ENCODE measurements at places on chromosomes 3 and 15. TPM values are rescaled to one million over a fixed set of nuclear protein-coding genes. Genes with fewer than 3 reads are reported as not detected.

GRCh38 chr15:81516012-81516411 lies 142.0 kb upstream of the TMC3 start:
- peaks cover 19% of the 10 kb centered on the region for H3K4me1 ChIP-seq
- no peak for DNase-seq
- no peaks in the 10 kb centered on the region for H3K27me3 ChIP-seq
- H3K36me3 ChIP-seq, result no peaks in the 10 kb centered on the region
- H3K27ac ChIP-seq, result no peak overlapping the region
- peak overlapping the region; percentile 3 for H3K4me3 ChIP-seq

- no peak overlapping the region for H3K27ac ChIP-seq
- H3K4me1 ChIP-seq, result no peaks in the 10 kb centered on the region
- H3K36me3 ChIP-seq, result no peaks in the 10 kb centered on the region
- DNase-seq, result no peak
- no peak overlapping the region for H3K4me3 ChIP-seq
Measured at GRCh38 chr3:76733073-76733759, 306.7 kb upstream of the ROBO2 start.

DNA sequence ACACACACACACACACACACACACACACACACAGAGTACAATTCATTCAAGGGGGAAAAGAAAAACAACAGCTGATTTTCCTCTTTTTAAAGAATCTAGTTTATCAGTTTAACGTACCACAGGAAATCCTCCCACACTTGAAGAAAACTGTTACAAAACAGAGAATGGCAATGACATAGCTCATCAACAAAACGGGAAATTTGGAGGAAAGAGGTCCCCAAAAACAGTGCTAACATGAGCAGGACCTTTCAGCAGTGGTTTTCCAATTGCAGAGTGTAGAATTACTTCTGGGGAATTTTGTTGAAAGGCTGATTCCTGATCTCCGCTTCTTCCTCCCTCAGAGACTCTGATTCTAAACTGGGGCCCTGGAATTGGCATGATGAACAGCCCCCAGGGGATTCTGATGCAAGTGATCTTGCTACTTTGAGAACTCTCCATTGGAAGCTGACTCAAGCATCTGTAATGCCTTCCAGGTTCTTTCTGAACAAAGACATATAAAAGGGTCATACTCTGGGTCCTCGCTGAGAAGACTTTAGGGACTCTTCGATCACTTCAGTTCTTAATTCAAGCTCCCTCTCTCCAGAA lies 442.6 kb upstream of the PROK2 start:
- H3K4me3 ChIP-seq, result no peak overlapping the region
- no peaks in the 10 kb centered on the region for H3K36me3 ChIP-seq
- H3K27me3 ChIP-seq, result no peaks in the 10 kb centered on the region

GRCh38 chr3:183254487-183255347 lies 1.7 kb downstream of the B3GNT5 start:
- peak overlapping the region; percentile 40 for H3K4me3 ChIP-seq
- peak; percentile 32 for DNase-seq
- H3K27me3 ChIP-seq, result no peaks in the 10 kb centered on the region
- peaks cover 13% of the 10 kb centered on the region for H3K4me1 ChIP-seq

DNA sequence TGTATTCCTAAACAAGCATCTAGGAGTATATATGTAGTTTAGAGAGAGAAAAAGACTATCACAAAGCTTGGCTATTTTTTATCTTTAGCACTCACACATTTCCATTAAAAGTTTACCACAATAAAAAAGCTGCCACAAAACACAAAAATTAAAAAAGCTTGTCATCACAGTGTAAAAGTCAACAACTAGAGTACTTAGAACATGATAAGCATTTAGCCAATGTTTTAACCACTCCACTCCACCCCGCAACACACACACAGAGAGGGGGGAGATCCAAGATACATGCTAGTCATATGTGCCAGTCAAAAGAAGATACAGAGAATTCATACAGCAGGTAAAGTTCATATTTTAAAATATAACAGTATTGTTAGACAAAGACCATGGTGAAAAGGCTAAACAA lies 79.7 kb downstream of the STAG1 start:
- no peaks in the 10 kb centered on the region for H3K27me3 ChIP-seq
- no peak overlapping the region for H3K4me3 ChIP-seq
- H3K36me3 ChIP-seq, result no peaks in the 10 kb centered on the region
- no peaks in the 10 kb centered on the region for H3K4me1 ChIP-seq
- DNase-seq, result no peak

MST1 gene
- total RNA-seq, result 6.1 TPM

GRCh38 chr15:28977377-28978010 lies 91.7 kb downstream of the APBA2 start:
- peaks cover 10% of the 10 kb centered on the region for H3K4me1 ChIP-seq
- H3K27me3 ChIP-seq, result peaks cover under 1% of the 10 kb centered on the region
- DNase-seq, result peak; percentile 79
- H3K36me3 ChIP-seq, result no peaks in the 10 kb centered on the region
- peak overlapping the region; percentile 52 for H3K27ac ChIP-seq
- no peak overlapping the region for H3K4me3 ChIP-seq

DNA sequence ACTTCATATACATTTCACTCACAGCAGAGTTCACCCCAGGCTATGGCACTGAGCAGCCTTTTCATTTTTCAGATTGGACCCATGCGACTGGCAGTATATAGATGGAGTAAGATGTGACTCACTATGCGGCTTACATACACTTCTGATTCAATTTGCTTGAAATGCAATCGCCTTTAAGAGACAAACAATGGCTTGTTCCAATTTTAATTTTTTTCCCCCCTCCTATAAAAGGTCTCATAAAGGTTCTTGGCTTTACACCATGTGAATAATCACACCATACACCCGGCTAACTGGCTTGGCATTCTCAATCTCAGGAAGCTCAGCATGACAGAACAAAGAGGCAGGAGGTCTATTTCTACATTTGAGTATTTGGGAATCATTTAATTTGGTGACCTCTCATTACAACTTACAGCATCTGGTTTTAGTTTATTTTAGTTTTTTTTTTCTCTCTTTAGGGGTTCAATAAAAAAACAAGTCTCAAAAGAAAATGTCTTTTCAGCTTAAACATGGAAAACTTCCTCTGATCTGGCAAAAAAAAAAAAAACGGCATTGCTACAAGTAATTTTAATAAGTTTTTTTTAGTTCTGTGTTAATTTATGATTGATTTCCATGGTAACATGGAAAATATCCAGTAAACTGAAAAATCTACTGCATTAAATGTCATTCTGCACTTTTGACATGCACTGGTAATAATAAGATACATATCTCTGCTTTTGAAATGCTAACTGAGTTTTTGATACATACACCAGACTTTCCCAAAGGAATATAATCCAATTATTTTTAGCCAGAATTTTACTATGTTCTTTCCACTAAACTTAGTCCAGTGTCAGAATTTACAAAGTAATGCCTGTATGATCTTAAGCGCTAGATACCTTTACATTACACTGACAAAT lies 38.8 kb downstream of the GADL1 start:
- no peaks in the 10 kb centered on the region for H3K36me3 ChIP-seq
- H3K27me3 ChIP-seq, result peaks cover 10% of the 10 kb centered on the region
- H3K4me1 ChIP-seq, result no peaks in the 10 kb centered on the region
- H3K4me3 ChIP-seq, result no peak overlapping the region
- H3K27ac ChIP-seq, result no peak overlapping the region
- no peak for DNase-seq

SMAD6 gene
- 12.5 TPM for total RNA-seq

DNA sequence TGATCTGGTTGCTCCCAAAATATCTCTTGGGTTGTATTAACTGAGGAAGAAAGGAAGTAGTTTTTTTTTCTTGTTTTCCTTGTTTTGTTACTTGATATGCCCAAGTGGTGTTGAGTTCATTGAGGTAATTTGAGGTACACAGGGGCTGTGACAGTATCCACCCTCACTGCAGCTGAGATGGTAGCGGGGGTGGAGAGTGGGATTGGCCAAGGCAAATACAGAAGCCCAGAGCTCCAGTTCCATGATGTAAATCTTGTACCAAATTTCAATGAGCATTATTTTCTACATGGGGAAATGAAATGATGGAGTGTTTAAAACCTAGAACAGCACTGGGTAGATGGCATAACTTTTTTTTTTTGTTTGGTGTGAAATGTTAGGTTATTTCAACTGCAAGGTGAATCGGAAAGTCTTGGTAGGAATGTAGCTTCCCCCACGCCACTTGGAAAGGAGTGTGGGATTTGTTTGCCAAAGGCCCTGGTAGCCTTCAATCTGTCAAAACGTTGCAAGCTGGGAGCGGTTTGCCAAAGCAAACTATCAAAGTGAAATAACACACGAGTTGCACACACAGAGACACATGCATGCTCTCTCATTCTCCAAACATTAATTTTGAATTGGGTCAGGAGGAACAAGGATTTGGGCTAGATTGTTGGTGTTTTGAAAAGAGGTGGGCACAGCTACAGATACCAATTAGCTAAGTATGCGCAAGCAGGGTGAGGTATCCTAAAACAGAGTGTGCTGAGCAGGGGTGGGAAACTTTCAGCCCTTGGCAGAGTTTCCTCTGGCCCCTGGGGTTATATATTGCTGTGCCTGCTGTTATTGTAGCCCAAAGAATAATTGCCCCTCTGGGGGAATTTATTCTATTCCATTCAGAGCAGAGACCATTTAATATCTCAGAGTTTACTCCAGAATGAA lies 34.6 kb downstream of the THSD4 start:
- no peaks in the 10 kb centered on the region for H3K27me3 ChIP-seq
- no peak overlapping the region for H3K27ac ChIP-seq
- no peaks in the 10 kb centered on the region for H3K36me3 ChIP-seq

CIDEC gene
- not detected for total RNA-seq

VILL gene
- total RNA-seq, result 6.9 TPM

DNA sequence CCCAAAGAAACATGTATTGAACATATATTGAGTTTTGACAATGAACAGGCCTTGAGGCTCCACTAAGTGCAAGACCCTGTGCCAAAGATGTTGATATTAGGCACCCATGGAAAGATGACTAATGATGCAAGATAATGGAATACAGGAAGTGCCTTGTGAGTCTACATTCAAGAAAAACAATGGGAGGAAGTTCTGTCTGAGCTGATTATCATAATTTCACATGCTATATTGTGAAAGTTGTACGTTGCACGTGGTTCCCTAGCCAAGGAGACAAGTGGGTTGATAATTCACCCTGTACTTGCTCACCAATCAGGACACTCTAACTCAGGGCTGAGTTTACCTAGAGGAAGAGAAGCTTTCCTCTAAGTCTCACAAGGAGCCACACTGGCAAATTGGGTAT lies 186.9 kb upstream of the STAC start:
- no peaks in the 10 kb centered on the region for H3K27me3 ChIP-seq
- H3K36me3 ChIP-seq, result no peaks in the 10 kb centered on the region
- H3K4me1 ChIP-seq, result peaks cover 14% of the 10 kb centered on the region
- peak overlapping the region; percentile 84 for H3K27ac ChIP-seq

KCNMB3 gene
- 2.3 TPM for total RNA-seq

- H3K36me3 ChIP-seq, result no peaks in the 10 kb centered on the region
- no peak overlapping the region for H3K27ac ChIP-seq
- no peak overlapping the region for H3K4me3 ChIP-seq
- DNase-seq, result no peak
- peaks cover 4% of the 10 kb centered on the region for H3K4me1 ChIP-seq
- no peaks in the 10 kb centered on the region for H3K27me3 ChIP-seq
Measured at GRCh38 chr15:60757831-60758570, 279.1 kb upstream of the ICE2 start.

GRCh38 chr3:5348229-5348902 lies 160.9 kb downstream of the EDEM1 start:
- H3K4me1 ChIP-seq, result no peaks in the 10 kb centered on the region
- DNase-seq, result no peak

DNA sequence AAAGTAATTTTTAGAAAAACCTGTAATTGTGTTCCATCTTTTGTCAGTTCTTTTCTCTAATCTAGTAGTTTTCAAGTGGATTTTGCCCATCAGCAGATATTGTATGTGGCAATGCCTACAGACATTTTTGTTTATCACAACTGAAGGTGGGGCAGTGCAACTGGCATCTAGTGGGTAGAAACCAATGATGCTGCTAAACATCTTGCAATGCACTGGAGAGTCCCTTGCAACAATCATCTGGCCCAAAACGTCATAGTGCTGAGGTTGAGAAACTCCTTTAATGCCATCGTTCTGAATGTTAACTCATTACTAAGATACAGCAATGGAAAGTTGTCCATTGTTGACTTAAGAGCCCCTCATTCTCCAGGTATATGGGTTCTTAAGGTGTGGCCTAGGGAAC lies 80.1 kb downstream of the BTD start:
- no peak overlapping the region for H3K4me3 ChIP-seq
- DNase-seq, result no peak
- no peaks in the 10 kb centered on the region for H3K27me3 ChIP-seq

ZCWPW2 gene
- total RNA-seq, result 0.40 TPM

AQP9 gene
- total RNA-seq, result not detected

HESX1 gene
- 0.58 TPM for total RNA-seq

TMCO5A gene
- not detected for total RNA-seq

DNA sequence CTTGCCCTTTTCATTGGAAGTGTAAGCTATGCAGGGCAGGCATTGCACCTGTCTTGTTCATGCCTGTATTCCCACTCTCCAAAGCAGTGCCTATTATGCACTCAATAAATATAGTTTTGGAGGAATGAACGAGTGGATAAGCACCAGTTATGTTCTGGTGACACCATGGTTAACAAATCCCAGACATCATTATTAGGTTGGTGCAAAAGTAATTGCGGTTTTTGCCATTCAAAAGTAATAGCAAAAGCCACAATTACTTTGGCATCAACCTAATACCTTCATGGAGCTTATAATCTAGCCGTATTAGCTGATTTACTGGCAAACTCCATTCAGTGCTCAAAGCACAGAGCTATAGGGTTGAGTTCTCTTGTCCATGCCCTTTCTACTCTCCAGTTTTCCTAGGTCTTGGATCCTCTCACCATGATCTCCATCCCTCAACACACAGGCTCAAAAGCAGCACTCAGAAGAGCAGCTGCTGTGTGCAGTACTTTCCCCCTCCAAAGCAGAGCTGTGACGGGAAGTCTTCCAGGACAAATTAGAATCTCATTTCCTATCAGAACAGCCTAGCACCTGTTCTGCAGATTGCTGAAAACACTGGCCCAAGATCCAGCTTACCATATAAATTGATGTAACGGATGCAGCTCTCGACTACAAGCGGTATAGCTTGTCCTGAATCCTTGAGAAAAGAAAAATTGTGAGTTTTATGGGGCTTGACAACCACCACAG lies 63.2 kb upstream of the RAD18 start:
- H3K36me3 ChIP-seq, result no peaks in the 10 kb centered on the region
- H3K27me3 ChIP-seq, result no peaks in the 10 kb centered on the region
- no peaks in the 10 kb centered on the region for H3K4me1 ChIP-seq
- no peak overlapping the region for H3K4me3 ChIP-seq
- H3K27ac ChIP-seq, result no peak overlapping the region

DNA sequence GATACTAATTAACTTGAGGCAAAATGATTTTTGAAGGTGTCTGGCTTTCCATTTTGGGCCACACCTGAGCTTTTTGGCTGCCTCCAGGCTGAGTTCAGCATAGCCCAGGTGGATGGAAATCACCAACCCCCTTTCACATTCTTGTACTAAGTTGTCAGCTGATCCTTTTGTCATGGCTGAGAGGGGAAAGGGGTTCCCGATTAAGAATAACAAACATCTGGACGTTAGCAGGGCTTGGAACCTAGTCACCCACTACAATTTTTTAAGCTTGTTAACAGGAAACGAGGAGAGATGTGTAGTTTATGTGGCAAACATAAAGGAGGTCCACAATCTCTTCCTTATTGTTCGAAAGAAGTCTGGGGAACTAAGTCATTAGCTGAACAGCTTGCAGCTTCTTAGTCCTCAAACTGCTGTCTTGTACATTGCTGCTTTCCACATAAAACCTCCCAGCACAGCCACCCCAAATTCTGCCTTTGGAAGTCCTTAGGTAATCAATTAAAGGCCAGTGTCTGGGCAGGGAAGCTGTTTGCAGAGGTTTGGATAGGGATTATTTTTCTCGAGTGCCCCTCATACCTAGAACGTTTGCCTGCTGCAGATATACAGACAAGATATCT lies 5.0 kb downstream of the NR2F2 start:
- no peaks in the 10 kb centered on the region for H3K4me1 ChIP-seq
- peak overlapping the region; percentile 92 for H3K4me3 ChIP-seq
- no peaks in the 10 kb centered on the region for H3K27me3 ChIP-seq
